ENCODE measurements at places on chromosomes 1 and 21.

DNA sequence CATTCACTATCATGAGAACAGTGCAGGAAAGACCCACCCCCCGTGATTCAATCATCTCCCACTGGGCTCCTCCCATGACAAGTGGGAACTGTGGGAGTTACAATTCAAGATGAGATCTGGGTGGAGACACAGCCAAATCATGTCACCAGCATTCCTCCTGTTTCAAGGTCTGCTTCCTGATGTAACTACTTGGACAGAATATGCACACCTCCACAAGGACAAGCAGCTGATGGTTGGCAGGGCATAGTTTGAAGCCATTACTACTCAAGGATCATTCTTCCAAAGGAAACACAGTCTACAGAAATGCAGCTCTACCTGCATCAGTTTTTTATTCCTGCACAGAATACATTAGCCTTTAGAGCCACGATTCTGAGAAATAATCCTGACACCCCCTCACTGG is 28.5 kb upstream of the RNF2 start:
- no peak for DNase-seq

DNA sequence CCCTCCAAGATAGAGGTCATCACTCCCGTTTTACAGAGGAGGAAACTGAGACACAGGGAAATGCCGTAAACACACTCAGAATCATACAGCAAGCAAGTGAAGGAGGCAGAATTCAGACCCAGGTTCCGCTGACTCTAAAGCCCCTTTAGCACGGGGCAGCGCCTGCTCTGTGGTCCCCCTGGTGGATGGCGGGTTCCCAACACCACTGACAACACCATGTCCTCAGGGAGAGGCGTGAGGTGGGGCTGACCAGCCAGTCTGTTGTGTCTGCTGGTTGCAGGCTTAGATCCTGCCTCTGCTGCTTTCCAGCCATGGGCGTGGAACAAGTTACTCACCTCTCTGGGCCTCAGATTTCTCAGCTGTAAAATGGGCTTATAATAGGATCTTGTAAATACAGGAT is 617.3 kb downstream of the MATN1 start:
- no peak for DNase-seq

- DNase-seq: peak; percentile 56
Measured at GRCh38 chr1:32200226-32201010, at the start of gene CCDC28B. TSS of gene CCDC28B (plus strand) at chr1:32200595. CDS start at chr1:32201936, 1,341 bp downstream.

DNA sequence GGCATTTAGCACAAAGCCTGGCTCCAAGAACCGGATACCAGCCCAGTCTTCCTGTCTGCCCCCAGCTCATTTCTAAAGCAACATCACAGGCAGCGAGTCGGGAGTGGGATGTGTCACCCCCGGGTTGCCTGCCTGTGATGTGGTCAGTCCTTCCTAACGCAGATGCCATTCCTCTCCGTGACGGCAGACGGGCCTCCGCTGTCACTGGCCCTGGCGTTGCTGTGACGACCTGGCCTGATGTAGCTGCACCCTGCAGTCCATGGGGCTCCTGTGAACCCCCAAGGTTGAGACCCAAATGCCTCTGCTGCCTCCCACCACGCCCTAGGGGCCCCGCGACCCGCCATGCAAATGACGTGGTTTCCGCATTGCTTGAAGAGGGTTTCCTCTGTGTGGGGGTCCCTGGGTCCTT is 12.3 kb downstream of the TNFRSF1B start:
- DNase-seq: peak; percentile 73

- DNase-seq: no peak
Measured at GRCh38 chr1:8567146-8567545, 249.2 kb downstream of the SLC45A1 start.

DNA sequence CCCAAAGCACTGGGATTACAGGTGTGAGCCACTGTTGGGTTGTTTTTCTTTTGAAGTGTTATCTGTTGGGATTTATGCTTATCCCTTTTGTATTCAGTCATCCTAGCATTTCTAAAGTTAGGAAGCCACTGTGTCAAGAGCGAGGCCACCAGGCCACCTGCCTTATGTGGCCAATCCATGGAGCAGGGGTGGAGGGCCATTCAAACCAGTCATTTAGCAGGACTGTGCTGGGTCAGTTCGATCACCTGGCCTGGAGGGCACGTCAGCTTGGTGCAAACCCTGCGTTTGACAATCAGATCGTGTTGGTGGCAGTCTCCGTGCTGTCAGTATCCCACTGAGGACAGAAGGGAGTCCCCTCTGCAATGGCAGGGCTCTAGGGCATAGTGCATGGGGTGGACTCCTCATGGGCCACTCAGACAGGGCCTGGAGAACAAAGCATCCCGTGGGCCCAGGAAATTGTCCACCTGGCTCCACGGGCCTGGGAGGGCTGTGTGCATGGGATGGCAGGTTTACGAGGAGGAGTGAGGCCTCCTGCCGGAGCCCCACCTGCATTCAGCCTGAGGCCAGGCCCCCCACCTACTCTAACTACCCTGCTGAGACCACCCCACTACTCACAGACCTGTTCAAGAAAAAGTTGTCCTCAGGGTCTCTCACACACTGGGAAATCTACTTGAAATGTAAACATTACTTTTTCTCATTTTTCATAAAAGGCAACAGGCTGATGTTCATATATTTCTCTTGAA is 242.3 kb downstream of the SDCCAG8 start:
- DNase-seq: no peak

DNA sequence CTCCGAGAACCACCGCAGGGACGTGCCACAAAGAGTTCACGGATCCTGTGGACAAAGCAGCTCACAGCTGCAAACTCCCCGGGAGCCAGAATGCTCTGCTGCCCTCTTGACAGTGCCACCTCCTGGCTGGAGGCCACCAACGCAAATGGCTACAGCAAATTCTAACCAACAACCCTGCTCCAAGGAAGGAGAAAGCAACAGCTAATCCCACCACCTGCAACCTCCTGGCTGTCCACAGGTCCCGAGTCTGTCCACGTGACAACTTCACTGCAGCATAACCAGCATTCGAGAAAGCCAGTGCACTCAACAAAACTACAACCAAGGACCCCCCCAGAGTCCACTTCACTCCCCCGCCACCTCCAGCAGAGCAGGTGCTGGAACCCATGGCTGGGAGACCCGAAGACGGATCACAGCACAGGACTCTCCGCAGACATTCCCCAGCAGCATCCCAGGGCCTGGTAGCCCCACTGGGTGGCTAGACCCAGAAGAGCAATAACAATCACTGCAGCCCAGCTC is 17.3 kb downstream of the POFUT2 start:
- DNase-seq: no peak

- no peak for DNase-seq
Measured at GRCh38 chr1:19436716-19437476, 48.4 kb downstream of the CAPZB start.

DNA sequence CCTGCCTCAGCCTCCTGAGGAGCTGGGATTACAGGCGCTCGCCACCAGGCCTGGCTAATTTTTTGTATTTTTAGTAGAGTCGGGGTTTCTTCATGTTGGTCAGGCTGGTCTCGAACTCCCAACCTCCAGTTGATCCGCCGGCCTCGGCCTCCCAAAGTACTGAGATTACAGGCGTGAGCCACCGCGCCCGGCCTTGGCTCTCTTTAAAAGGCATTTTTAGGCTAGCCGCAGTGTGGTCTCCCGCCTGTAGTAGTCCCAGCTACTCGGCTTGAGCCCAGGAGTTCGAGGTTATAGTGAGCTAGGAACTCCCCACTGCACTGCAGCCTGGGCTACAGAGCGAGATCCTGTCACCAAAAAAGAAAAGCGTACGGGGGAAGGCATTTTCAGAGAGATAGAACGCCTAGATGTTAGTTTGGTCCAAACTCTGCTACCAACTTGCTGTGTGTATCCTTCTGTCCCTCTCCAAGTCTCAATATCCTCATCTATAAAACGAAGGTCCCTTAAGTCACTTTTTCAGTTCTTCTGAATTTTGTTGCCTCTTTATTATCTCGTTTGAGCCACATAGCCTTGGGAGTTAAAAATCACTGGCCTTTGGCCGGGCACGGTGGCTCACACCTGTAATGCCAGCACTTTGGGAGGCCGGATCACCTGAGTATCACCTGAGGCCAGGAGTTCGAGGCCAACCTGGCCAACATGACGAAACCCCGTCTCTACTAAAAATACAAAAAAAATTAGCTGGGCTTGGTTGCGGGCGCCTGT is 734 bp downstream of the MED18 start:
- no peak for DNase-seq

GRCh38 chr1:203464226-203464625 is 11.4 kb upstream of the PRELP start:
- DNase-seq: no peak

GRCh38 chr1:226679853-226680516 is 59.1 kb downstream of the ITPKB start:
- DNase-seq: peak; percentile 66

GRCh38 chr21:34670220-34670961 is 1.6 kb downstream of the CLIC6 start:
- peak; percentile 32 for DNase-seq

- peak; percentile 37 for DNase-seq
Measured at GRCh38 chr21:32940079-32941014, 85.4 kb upstream of the OLIG2 start.

DNA sequence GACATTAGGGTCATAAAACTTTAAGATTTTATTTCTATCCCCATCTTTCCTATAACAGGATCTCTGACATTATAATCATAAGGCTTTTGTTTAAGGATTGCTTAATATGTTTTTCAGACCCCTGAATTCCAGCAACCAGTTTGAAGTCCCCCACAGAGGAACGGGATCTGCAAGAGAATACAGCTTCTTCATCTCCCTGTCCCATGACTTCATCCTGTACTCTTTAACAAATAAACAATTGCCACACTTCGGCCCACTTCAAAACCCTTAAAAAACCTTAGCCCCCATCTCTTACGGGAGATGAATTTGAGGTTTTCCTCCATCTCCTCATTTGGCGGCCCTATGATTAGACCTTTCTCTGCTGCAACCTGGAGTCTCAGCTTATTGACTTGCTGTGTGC is 35.8 kb downstream of the TESK2 start:
- DNase-seq: no peak

GRCh38 chr1:29531596-29531995 is 295.3 kb downstream of the PTPRU start:
- DNase-seq: no peak

GRCh38 chr1:51969038-51969705 is 21.3 kb downstream of the RAB3B start:
- no peak for DNase-seq

- DNase-seq: no peak
Measured at GRCh38 chr1:205272536-205272935, 44.8 kb downstream of the TMCC2 start.

DNA sequence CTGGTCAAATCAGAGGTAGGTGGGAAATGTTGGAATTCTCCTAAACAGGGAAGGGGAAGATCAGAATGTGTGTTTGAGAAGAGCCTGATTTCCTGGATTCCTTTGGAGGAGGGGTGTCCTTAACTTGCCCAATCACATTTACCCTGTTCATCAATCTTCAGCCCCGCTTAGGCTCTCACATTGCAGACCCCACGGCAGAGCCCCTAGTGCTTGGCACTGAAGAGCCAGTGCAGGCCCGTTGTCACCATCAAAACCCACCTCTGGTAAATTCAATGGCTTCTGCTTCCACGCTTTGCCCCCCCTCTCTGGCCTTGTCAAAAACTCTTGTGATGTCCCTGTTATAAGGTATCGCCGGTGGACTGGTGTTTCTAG is 2.3 kb downstream of the AGPAT3 start:
- no peak for DNase-seq

DNA sequence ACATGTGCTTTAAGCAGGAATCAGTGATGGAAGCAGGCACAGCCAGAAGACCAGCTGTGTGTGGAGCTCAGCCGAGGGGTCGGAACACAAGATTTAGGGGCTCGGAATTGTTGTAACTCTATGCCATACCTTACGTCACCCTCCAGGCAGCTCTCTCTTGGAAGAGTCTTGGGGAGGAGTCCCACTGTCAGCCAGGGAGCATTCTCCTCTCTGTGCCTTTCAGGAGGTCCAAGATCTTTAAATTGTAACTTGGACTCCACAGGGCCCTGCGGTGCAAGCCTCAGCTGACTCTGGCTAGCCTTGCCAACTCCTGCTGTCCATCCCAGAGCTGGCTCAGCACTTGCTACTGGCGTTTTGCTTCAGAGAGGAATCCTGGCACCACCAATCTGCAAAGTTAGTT is 26.4 kb upstream of the ROR1 start:
- no peak for DNase-seq

GRCh38 chr1:213256438-213257087 is 205.5 kb downstream of the RPS6KC1 start:
- no peak for DNase-seq

- no peak for DNase-seq
Measured at GRCh38 chr1:226809785-226810571, 60.4 kb upstream of the PSEN2 start.

DNA sequence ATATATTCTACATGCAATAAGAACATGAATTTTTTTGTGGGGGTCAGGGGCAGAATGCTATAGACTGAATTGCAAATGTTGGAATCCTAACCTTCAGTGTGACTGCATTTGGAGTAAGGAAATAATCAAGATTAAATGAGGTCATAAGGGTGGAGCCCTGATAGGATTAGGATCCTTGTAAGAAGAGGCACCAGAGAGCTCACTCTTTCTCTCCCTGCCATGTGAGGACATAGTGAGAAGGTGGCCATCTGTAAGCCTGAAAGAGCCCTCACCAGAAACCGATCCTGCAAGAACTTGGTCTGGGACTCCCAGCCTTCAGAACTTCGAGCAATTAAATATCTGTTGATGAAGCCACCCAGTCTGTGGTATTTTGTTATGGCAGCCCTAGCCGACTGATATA is 70.3 kb upstream of the SOX13 start:
- no peak for DNase-seq

- DNase-seq: no peak
Measured at GRCh38 chr1:190243056-190243455, 234.6 kb downstream of the BRINP3 start.

GRCh38 chr21:39938086-39938625 is 70.9 kb downstream of the PCP4 start:
- no peak for DNase-seq

DNA sequence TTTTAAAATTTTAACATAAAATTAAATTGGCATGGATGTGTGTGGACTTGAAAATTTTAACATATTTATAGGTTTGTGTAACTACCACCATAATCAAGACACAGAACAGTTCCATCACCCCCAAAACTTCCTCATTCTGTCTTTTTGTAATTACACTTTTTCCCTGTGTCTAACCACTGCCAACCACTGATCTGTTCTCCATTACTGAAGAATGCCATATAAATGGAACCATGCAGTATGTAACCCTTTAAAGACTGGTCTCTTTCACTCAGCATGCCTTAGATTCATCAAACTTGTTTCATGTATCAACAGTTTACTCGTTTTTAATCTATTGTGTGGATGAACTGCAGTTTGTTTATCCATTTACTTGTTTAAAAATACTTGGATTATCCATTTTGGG is 13.0 kb upstream of the AHCYL1 start:
- no peak for DNase-seq

- no peak for DNase-seq
Measured at GRCh38 chr21:14762734-14763694, 216.9 kb upstream of the SAMSN1 start.

DNA sequence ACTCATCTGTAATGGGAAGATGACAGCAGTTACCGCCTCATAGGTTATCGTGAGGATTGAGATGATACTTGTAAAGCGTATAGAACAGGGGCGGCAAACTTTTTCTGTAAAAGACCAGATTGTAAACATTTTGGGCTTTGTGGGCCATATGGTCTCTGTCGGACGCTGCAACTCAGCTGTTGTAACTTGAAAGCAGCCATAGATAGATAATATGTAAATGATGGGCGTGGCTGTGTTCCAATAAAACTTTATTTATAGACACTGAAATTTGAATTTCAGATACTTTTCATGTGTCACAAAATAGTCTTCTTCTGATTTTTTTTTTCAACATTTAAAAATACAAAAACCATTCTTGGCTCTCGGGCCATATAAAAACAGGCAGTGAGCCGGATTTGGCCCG is 15.8 kb downstream of the ACTL8 start:
- DNase-seq: no peak

All from stimulated activated naive CD8-positive, alpha-beta T cell treated with anti-CD3 and anti-CD28 coated beads, Interleukin-15, amount 100 ng/mL, for 72 hours (primary cell).